ENCODE measurements at places on chromosomes 5 and 9. TPM values are rescaled to one million over a fixed set of nuclear protein-coding genes. Genes with fewer than 3 reads are reported as not detected.
A peak's percentile ranks its signal among the peaks of the same experiment; 100 is the strongest.

Gene BBLN
- 404 TPM for polyA plus RNA-seq

Gene TRIM32
- polyA plus RNA-seq, result 10.3 TPM

Gene ACTBL2
- not detected for polyA plus RNA-seq

Gene CCDC171
- 3.9 TPM for polyA plus RNA-seq

Gene ZNF618
- 0.97 TPM for polyA plus RNA-seq

Gene FBN2
- 0.70 TPM for polyA plus RNA-seq

Gene CDC25C
- 13.2 TPM for polyA plus RNA-seq

Gene ANKHD1
- 55.1 TPM for polyA plus RNA-seq

Gene TMC1
- 0.29 TPM for polyA plus RNA-seq

Gene PDE8B
- 5.9 TPM for polyA plus RNA-seq

Gene FLT4
- 3.2 TPM for polyA plus RNA-seq

DNA sequence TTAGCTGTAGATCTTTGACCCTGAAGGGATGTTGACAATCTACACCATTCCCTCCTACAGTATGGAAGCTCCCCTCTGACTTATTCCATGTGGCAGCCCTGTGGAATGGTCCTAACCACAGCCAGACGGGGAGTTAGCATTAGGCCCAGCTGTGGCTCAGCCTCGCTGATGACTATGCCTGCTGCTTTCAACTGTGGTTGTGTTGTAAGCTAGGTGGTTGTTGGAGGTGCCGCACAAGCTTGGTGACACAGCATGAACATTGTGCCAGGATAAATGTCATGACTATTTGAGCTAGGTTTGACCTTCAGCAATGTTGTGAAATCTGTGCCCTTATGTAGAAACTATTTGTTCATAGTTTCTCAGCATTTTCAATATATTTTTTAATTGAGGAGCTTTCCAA lies 40.6 kb downstream of the SGCD start:
- DNase-seq, result no peak

GRCh38 chr5:172102913-172103626 lies 85.0 kb downstream of the STK10 start:
- DNase-seq, result peak; percentile 29

- no peak for DNase-seq
Measured at GRCh38 chr5:53219174-53219573, 109.6 kb upstream of the MOCS2 start.

DNA sequence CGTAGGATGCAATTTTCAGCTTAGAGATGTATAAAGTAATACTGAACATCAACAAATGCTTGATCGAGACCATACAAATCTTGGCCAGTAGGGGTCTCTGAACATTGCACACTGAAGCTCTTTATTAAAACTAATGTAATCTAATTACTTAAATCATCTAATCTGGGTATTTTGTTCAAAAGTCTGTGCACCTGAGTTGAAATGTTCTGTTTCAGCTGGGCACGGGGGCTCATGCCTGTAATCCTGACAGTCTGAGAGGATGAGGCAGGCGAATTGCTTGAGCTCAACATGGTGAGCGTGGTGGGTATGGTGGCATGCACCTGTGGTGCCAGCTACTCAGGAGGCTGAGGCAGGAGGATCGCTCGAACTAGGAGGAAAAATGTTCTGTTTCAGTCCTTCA lies 41.0 kb downstream of the ESM1 start:
- peak; percentile 4 for DNase-seq

DNA sequence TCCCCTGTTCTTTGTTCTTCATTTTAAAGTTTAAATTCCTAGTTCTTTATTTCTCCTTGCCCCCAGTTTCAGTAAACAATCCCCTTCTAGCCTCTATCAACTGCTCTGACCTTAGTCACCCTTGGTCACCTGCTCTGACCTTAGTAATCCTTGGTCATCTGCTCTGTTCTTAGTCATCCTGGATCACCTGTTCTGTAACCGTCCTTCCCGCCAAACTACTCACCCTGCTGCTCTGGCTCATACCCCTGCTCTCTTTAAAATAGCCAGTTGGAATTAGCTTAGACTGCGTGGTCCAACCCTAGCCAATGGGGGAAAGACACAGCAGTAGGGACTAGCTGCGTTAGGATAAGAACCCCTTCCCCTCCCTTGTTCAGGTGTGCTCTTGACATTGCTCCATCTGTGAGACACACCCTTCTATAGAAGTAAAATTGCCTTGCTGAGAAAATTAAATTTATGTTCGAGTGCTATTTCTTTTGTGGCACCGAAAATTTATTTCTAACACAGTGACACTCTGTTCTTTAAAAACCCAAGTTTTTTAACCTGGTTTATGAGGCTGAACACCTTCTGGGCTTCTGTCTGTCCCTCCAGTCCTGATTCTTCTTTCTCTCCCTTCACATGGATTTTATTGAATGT lies 3.8 kb downstream of the PRRC1 start:
- no peak for DNase-seq

DNA sequence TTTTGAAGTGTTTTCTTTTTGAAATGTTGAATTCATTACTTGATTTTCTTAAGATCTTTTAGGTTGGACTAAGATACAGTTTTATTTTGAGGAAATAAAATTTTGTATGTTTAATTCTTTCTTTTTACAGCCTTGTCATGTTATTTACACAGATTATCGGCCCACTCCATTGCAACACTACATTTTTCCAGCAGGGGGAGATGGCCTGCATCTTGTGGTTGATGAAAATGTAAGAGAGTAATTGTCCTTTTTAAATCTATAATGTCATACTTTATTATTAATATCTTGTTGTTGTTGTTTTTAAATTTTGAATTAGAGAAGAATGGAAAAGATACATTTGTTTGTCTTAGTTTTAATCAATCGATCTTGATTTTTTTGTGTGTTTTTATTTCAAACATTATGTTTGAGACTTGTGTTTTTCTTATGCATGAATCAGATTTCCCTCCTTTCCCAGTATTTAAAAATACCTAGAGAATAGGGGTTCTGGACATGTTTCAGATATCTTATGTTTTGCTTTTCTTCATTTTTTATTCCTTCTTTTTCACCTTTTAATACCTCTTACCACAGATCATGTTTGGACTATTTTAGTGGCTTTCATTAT lies 36.7 kb downstream of the MTREX start:
- peak; percentile 55 for DNase-seq

DNA sequence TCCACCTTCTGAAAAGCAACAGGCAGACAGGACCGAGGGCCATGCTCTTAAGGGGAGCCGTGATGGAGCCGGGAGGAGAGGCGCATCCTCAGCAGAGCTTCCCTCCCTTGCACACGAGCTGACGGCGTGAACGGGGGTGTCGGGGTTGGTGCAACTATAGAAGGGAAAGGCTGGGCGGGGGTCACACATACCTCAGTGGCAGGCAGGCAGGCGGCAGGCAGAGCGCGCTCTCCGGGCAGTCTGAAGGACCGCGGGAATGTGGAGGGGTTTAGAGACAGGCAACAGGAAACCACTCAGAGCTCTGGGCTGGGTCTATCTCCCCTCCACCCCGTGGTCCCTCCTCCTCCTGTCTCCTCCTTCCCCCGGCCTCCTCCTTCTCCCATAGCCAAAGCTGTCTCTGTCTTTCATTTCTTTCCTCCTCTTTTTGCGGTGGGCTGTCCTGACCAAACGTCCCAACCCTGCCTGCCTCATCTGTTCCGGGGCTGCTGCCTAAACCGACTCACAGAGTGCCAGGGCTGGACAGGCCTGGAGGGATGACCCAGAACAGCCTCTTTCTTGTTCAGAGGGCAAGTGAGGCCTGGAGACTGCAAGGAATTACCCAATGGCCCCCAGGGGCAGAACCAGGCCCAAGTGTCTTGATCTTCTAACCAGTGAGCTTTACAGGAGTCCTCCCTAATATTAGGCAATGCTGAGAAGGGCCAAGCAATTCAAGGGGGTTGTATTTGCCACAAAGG lies at the start of gene SPARC:
TSS of gene SPARC (minus strand) at position 242 of the 734 bp plus-strand sequence. CDS start 10,727 bp downstream, outside the sequence.
- peak; percentile 65 for DNase-seq

- no peak for DNase-seq
Measured at GRCh38 chr5:38497946-38498345, 58.5 kb downstream of the LIFR start.

DNA sequence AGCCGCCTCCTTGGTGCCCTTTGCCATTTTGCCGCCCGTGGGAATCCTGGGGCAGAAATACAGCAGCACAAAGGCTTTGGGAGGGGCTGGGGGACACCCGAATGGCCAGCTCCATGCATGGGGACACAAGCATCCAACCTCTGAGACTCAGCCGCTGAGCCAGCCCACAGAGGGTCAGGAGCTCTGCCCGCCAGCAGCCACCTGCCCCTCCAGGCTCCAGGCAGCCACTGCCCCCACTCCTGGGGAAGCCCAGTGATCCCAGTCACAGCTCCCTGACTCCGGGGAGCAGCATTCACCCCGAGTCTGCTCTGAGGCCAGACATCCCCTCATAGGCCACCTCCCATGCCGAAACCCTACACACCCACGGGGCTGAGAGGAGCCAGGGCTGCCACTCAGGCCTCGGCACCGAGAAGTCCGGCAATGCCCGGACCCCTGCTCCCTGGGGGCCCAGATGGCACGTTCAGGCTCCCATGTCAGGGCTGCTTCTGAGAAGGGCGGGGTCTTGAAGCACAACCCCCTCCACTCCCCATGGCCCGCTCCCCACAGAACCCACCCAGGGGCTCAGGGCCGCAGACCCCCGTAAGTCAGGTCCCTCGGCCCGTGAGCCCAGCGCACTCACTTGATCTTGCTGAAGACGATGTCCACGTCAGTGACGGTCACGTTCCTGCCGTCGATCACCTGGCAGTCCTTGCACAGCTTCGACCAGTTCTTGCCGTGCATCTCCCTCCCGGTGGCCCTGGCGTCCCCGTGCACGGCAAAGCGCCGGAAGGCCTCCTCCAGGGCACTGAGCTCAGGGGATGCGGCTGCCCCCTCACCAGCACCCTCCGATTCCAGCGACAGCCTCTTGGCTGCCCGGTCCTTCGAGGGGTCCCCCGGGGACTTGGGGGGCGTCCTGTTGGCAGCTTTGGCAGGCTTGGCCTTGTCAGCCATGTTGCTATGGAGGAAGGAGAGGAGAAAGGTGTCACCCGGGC lies 15.7 kb downstream of the TPPP start:
- no peak for DNase-seq

GRCh38 chr5:374631-375335 lies 53.3 kb downstream of the AHRR start:
- no peak for DNase-seq
